ENCODE measurements at places on chromosomes 5 and 9. TPM values are rescaled to one million over a fixed set of nuclear protein-coding genes. Genes with fewer than 3 reads are reported as not detected.

Gene PMPCA
- 30.3 TPM for total RNA-seq

Gene SPINK4
- not detected for total RNA-seq

Gene GLDC
- under 0.01 TPM for total RNA-seq

Gene ARAP3
- 5.2 TPM for total RNA-seq

Gene EIF4E1B
- total RNA-seq = not detected

Gene ORM2
- total RNA-seq = not detected

Gene CANX
- total RNA-seq = 259 TPM

Gene MCC
- total RNA-seq = 15.1 TPM

Gene SPINK7
- not detected for total RNA-seq

Gene TSLP
- total RNA-seq = under 0.01 TPM

Gene CCDC192
- total RNA-seq = not detected

Gene CCDC183
- 1.0 TPM for total RNA-seq

Gene GPR150
- total RNA-seq = under 0.01 TPM

Gene IFNE
- total RNA-seq = not detected

Gene MEIKIN
- total RNA-seq = 0.52 TPM

Gene ENTREP1
- 15.1 TPM for total RNA-seq

Gene PRLR
- 0.52 TPM for total RNA-seq

Gene TUSC1
- total RNA-seq = 9.9 TPM

Gene DDX4
- total RNA-seq = not detected

Gene GOLPH3
- total RNA-seq = 50.6 TPM

Gene INPP5E
- 4.7 TPM for total RNA-seq

Gene POLE3
- total RNA-seq = 32.4 TPM

Gene OR1Q1
- not detected for total RNA-seq

Gene IFNA13
- 0.52 TPM for total RNA-seq

Gene SLC4A9
- total RNA-seq = not detected

Gene GFPT2
- total RNA-seq = 9.9 TPM

Gene OTULIN
- total RNA-seq = 10.4 TPM

Gene CD180
- total RNA-seq = 1.0 TPM

Gene SOX30
- total RNA-seq = not detected

Gene OR1J2
- total RNA-seq = not detected

Gene LHX2
- under 0.01 TPM for total RNA-seq

Gene TOR4A
- total RNA-seq = 2.1 TPM

Gene SLC6A19
- total RNA-seq = under 0.01 TPM

Gene MEGF10
- 77.8 TPM for total RNA-seq

Gene FOXD4L6
- not detected for total RNA-seq
